NCI-H1930 (cell line): ENCODE measurements at places on chromosomes 5 and 9.

- DNase-seq = peak; percentile 34
These were observed 57.3 kb upstream of the C6 start for GRCh38 chr5:41270423-41271251.

GRCh38 chr9:99748676-99749075 lies 73.0 kb upstream of the NR4A3 start:
- DNase-seq = no peak

- no peak for DNase-seq
These were observed at the start of gene COL5A1 for GRCh38 chr9:134641173-134641989. Gene COL5A1, plus strand, starts transcription at chr9:134641803. Its CDS starts 385 bp downstream, at chr9:134642188.

- DNase-seq = no peak
These were observed 122.7 kb downstream of the FSTL4 start for GRCh38 chr5:133489632-133490031.

DNA sequence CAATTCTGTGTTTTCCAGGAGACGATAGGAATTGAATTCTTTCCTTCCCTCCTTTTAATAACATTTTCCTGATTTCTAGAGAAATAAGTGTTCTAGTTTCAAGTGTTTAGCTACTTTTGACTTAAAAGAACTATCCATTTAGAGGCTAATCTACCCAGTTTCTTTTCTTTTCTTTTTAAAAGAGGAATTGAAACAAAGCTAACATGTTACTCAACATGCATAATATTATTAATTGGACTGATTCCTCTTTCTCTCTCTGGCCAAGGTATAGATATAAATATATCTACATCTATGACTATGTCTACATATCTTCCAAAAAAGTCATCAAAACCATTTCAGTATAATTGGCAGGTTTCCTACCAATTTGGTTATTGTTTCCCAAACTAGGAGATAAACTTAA lies 309.8 kb downstream of the TRPM3 start:
- no peak for DNase-seq

GRCh38 chr5:41176952-41177351 lies 36.4 kb downstream of the C6 start:
- no peak for DNase-seq

- peak; percentile 49 for DNase-seq
These were observed 18.8 kb upstream of the CER1 start for GRCh38 chr9:14741369-14741768.

DNA sequence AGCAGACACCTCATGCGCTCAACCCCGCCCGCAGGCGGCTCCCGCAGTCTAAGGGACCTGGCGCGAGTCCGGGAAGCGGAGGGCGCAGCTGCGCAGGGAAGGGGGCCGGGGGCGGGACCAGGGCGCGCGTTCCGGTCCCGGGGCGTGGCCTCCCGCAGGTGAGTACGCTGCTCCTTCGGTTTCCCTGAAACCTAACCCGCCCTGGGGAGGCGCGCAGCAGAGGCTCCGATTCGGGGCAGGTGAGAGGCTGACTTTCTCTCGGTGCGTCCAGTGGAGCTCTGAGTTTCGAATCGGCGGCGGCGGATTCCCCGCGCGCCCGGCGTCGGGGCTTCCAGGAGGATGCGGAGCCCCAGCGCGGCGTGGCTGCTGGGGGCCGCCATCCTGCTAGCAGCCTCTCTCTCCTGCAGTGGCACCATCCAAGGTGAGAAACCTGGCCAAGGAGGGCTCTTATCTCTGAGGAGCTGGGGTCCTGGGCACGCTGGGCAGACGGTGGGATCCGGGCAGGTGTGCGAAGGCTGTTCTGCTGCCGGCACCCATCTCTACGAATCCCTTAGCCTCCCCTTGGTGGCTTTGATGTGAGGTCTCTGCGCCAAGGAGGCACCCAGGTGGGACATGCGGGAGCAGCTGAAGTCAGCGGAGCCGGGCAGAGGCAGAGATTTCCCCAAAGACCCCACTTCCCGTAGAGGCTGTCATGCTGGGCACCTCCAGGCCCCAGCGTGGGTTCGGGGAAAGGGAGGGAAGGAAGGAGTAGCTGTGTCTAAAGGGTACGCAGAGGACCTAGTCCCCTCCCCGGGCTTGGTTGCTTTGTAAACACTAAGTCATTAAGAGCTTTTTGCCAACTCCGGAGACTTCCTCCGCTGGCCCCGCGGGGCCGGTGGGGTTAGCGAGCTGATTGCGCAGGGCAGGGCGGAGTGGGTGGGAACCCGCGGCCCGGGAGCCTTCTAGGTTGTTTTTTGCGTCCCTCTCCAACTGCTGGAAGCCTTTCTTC lies at the start of gene F2RL1:
Gene F2RL1, plus strand, starts transcription at position 187 of the 988 bp plus-strand sequence. Its CDS starts 153 bp downstream, at position 340.
- DNase-seq = peak; percentile 63

DNA sequence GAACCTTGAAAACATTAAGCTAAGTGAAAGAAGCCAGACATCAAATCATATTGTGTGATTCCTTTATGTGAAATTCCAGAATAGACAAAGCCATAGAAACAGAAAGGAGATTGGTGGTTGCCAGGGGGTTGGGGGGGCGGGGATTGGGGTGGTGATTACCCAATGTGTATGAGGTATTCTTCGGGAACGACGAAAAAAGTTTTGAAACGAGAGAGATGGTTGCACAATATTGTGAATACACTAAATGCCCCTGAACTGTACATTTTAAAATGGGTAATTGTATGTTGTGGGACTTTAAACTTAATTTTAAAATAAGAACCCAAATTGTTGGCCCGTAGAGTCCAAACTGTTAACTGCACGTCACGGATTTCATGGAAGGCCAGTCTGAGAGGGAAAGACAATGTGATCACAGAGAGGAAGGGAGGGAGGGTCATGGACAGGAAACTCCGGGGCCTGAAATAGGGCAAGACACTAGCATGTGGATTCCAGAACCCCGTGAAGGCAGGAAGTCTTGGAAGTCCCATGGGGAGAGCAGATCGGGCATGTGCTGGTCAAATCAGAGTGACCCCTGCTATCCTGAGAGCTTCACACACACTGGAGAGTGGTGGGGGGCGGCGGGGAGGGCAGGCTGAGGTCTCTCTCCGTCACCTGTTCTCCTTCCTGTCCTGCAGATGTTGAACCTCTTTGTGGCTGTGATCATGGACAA lies 218.4 kb downstream of the CACNA1B start:
- DNase-seq = no peak

GRCh38 chr9:76116913-76117312 lies 226.4 kb downstream of the PCSK5 start:
- DNase-seq = no peak

DNA sequence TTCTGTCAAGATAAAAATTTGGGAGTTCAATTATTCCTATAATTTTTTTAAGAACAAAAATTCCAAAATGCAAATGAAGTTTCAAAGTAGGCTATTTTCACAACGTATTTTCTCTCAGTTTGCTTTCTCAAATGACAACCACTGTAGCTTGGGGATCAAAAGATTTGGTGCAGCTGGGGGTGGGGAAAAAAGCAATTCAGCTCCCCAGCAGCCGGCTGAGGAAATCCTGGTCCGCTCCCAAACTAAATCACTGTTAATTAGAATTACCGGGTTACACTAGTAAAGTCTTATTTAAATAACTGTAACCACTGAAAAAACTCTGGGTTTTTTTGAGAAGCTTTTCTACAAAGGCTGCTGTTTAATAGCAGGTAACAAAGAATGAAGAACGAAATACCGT lies 5.7 kb downstream of the NR6A1 start:
- no peak for DNase-seq

- DNase-seq = no peak
These were observed 377 bp upstream of the PCDHAC2 start for GRCh38 chr5:140965905-140966292.

- DNase-seq = no peak
These were observed 68.4 kb upstream of the RAPGEF1 start for GRCh38 chr9:131808291-131808690.

DNA sequence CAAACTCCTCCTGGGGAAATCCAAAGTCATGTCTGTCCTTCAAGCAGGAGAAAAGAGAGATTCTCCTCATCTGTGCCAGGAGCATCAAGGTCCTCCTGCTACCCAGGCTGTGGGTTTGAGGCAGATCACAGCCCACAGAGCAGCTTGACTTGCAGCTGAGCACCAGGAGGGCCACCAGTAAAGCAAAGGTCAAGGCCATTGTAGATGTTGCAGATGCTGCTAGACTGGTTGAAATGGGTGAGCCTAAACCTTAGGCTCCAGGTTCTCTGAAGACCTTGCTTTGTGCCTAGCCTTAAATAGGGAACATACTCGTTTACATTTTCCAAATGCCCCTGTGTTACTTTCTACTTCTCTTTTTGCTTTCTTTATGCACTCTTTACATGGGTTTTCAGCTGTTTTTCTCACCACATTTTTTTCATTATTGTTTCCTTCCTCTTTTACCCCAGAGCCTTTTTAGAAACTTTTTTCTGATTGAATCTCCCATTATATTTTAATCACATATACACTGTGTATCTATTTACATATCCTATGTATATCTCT lies at the start of gene IFNA2:
Gene IFNA2, minus strand, starts transcription at position 268 of the 540 bp plus-strand sequence. Its CDS starts 69 bp downstream, at position 199.
- no peak for DNase-seq

GRCh38 chr5:180394031-180394636 lies 41.0 kb upstream of the GFPT2 start:
- no peak for DNase-seq

DNA sequence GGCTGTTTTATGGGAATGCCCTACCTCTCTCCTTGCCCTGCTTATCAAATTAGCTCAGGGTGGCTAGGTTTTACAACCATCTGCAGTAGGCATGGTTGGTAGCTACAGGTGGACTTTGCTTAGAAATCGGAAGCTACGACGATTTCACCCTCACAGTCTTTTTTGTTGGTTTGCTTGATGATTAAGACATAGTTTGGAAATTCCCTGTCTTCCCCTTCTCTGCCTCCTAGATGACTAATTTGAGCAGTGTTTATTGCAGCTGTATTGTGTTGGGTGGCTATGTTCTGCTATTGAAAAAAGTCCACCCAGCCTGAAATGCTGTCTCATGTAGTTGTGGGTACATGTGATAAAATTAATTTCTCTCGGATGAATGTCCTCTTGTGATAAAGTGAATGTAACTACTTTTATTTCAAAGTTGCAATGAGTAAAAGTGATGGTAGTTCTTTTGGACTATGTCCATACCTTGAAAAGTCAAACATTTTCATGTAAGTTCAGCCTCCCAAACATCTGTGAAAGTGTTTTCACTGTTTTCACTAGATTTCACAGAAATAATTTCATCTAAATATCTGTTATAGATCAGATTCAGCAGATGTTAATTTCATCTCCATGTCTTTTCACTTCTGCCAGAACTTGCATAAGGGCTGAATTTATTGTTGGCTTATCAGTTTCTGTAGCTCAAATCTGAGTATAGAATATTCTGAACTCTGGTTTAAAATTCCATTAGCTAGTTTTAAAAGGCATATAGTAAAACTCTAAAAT lies 37.3 kb upstream of the FYB1 start:
- DNase-seq = no peak

DNA sequence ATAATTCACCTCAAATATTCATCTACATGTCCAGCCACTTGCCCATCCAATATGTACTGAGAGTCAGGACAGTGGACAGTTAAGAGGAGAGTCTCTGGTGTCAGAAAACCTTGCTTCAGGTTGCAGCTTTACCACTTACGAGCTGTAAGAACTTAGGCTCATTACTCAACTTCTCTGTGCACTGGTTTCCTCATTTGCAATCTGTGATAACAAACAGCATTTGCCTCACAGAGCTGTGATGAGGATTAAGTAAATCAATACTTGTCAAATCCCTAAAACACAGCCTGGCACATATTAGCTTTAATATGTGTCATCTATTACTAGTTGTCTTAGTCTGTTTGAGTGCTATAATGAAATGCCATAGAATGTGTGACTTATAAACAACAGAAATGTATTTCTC lies 8.6 kb downstream of the GOLGA1 start:
- no peak for DNase-seq

GRCh38 chr5:128216860-128217531 lies 133.4 kb downstream of the SLC12A2 start:
- no peak for DNase-seq

- no peak for DNase-seq
These were observed at the start of gene IRX4 for GRCh38 chr5:1882337-1883119. Gene IRX4, minus strand, starts transcription at chr5:1882925. Its CDS starts 278 bp downstream, at chr5:1882647.

- no peak for DNase-seq
These were observed 1.4 kb downstream of the MEF2C start for GRCh38 chr5:88881571-88881971.

DNA sequence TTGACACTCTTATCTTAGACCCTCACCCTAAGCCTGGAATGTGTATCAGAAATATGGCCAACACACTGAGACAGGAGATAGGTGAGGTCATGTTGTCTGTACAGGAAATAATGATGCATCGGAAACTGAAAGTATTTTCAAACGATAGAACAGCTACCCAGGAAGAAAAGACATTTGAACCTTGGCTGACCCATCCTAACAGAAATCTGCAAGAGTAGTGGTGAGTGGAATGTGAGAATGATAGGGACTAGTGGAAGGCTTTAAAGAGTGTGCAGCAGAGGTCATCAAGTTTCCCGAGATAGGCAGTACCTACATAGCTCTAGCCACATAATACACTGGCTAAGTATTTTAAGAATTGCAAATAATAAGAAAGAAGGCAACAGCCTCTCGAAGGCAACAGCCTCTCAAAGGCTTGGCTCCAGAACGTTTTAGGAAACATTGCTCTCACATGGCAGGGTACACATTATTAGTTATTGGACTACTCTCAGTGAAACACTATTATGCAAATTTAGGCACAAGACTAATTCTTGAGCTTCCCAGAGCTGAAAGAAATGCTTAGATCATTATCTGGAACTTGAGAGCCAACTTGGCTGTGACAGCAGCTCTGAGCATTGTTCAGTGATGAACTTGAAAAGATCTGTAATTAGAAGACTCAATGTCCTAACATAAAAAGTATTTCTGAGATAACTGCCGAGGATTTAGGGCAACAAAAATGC lies 133.1 kb upstream of the FBXL7 start:
- DNase-seq = no peak

DNA sequence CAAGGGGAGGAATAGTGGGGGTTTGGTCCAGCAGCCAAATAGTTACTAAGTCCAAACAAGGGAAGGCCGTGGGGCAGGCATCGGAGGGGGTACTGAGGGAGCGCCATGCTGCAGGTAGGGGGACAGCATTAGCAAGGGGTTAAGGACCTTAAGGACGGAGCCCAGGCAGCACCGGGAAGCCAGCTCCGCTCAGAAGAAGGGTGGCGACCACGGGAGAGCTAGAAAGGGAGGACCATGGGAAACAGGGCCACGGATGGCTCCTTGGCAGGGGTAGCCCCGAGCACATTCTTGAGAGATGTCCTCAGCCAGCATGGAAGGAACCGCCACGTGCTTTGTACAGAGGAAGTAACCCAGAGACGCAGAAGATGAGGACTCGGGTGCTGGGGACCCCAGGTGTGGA lies 76.2 kb upstream of the STXBP1 start:
- no peak for DNase-seq

- DNase-seq = no peak
These were observed 485.0 kb downstream of the TAF11L14 start for GRCh38 chr5:18119156-18119785.

DNA sequence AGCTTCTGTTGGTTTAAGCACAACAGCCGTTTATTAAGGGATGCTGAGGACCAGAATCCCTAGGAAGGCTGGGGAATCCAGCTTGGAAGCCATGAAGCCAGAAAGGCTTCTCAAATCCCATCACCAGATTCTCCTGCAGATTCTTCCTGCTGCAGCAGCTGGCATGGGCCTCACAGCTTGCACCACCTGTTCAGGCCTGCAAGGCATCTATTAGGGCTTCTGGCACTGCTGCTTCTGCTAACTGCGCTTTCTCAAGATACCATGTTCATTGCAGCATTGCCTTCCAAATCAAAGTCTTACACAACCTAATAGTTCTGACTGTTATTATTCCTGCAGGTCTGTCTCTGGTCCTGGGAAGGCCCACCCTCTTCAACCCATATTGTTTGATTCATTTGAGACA lies 51.2 kb upstream of the ZNF366 start:
- no peak for DNase-seq

GRCh38 chr5:31573494-31574142 lies 41.5 kb downstream of the C5orf22 start:
- no peak for DNase-seq
